CD4-positive, CD25-positive, alpha-beta regulatory T cell (primary cell): ENCODE measurements at places on chromosomes 16 and 17. TPM values are rescaled to one million over a fixed set of nuclear protein-coding genes. Genes with fewer than 3 reads are reported as not detected.

The CCDC200 gene
- total RNA-seq = not detected

The C16orf96 gene
- 0.17 TPM for total RNA-seq

The UBE2G1 gene
- total RNA-seq = 67.9 TPM

The KRTAP2-2 gene
- not detected for total RNA-seq

The JPH3 gene
- not detected for total RNA-seq

The GP2 gene
- not detected for total RNA-seq

GRCh38 chr17:30520882-30521281 lies 43.7 kb downstream of the GOSR1 start:
- no peak overlapping the region for H3K27ac ChIP-seq
- no peak overlapping the region for H3K4me3 ChIP-seq
- H3K36me3 ChIP-seq = peaks cover 48% of the 10 kb centered on the region
- no peaks in the 10 kb centered on the region for H3K4me1 ChIP-seq

- no peak overlapping the region for H3K27ac ChIP-seq
- no peaks in the 10 kb centered on the region for H3K27me3 ChIP-seq
- H3K4me1 ChIP-seq = no peaks in the 10 kb centered on the region
Observed at GRCh38 chr17:70405492-70406220, 236.3 kb downstream of the KCNJ2 start.

- DNase-seq = no peak
- peaks cover 11% of the 10 kb centered on the region for H3K27me3 ChIP-seq
- no peaks in the 10 kb centered on the region for H3K36me3 ChIP-seq
- H3K4me3 ChIP-seq = no peak overlapping the region
- no peak overlapping the region for H3K27ac ChIP-seq
Observed at GRCh38 chr17:47872019-47872650, 21.2 kb upstream of the SP6 start.

- H3K27ac ChIP-seq = no peak overlapping the region
- DNase-seq = no peak
- H3K4me1 ChIP-seq = no peaks in the 10 kb centered on the region
- H3K4me3 ChIP-seq = no peak overlapping the region
Observed at GRCh38 chr16:65790768-65791167, 575.7 kb upstream of the CDH5 start.

DNA sequence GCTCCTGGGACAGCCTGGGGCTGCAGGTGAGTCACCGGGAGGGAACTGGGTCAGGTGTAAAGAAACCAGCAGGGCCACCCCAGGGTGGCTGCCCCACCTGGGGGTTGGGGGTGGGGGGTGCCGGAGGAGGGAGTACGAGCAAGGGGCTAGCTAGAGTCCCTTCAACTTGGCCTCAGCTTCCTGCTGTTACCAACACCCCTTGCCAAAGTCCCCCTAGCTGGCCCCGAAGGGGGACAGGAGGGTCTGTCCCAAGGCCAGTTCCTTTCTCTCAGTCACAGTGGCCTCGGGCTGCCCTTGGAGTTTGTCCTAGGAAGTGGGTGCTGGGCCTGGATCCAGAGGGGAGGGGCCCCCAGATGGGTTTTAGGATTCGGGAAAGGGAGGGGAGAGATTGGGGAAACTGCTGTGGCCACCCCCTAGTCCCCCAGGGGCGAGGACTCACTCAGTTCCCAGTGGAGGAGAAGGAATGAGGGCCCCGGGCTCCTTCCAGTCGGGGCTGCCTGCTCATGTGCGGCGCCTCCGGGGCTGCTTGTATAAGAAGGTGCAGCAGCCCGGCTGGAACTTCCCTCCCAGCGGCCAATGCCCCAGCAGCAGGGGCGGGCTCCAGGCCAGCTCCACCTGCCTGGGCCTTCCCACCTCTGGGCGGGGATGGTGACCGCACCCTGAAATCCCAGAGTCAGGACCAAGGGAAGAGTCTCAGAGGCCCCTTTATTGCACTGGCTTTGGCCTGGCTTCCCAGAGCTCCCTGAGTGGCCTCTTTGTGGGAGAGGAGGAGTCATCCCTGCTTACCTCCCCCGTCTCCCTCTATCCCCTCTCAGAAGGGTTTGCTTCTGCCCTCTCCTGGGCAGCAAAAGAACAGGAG lies 7.3 kb downstream of the ARHGAP27 start:
- H3K36me3 ChIP-seq = no peaks in the 10 kb centered on the region
- H3K27me3 ChIP-seq = no peaks in the 10 kb centered on the region
- H3K4me3 ChIP-seq = no peak overlapping the region
- no peak overlapping the region for H3K27ac ChIP-seq

DNA sequence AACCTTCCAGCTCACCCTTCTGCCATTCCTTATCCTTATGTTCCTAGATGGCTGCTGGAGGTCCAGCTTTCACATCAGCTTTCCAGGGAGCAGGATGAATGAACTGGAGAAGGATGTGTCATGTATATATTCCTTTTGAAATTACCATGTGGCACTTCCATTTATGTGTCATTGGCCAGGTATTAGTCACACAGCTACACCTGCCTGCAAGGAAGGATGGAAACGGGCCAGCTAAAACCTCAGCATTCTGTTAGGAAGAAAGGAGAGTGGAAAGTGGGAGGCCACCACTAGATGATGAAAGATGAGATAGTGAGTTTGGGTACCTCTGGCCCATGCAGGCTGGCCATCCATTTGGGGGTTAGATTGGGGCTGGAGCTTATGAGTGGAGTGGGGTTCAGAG lies 67.5 kb downstream of the KSR1 start:
- H3K27ac ChIP-seq = no peak overlapping the region
- no peak overlapping the region for H3K4me3 ChIP-seq
- no peak for DNase-seq

DNA sequence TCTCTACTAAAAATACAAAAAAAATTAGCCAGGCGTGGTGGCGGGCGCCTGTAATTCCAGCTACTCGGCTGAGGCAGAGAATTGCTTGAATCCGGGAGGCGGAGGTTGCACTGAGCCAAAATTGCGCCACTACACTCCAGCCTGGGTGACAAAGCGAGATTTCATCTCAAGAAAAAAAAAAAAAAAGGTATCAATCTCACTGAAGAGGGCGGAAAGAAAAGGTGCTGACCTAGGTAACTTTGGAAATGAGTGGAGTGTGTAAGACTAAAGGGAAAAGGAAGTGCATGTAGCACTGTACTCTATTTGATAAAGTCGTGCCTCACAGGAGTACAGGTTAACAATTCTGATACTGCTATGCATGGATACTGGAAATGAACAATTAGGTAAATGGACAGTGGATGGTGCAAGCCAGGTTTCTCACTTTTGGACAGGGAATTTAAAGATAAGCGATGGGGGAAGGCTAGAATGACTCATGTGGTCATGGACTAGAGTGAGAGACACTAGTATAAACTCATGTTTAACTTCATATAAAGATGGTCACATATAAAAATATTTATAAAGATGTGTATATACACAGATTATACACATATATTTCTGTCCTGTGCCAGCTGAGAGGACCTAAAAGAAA lies 142.9 kb downstream of the CDK5R1 start:
- no peaks in the 10 kb centered on the region for H3K36me3 ChIP-seq
- no peaks in the 10 kb centered on the region for H3K4me1 ChIP-seq
- H3K27me3 ChIP-seq = no peaks in the 10 kb centered on the region
- no peak overlapping the region for H3K27ac ChIP-seq

GRCh38 chr17:4950075-4950745 lies 709 bp upstream of the ENO3 start:
- peak overlapping the region; percentile 97 for H3K27ac ChIP-seq
- DNase-seq = peak; percentile 29
- H3K27me3 ChIP-seq = no peaks in the 10 kb centered on the region
- no peak overlapping the region for H3K4me3 ChIP-seq
- H3K4me1 ChIP-seq = peaks cover 38% of the 10 kb centered on the region
- H3K36me3 ChIP-seq = peaks cover 19% of the 10 kb centered on the region

DNA sequence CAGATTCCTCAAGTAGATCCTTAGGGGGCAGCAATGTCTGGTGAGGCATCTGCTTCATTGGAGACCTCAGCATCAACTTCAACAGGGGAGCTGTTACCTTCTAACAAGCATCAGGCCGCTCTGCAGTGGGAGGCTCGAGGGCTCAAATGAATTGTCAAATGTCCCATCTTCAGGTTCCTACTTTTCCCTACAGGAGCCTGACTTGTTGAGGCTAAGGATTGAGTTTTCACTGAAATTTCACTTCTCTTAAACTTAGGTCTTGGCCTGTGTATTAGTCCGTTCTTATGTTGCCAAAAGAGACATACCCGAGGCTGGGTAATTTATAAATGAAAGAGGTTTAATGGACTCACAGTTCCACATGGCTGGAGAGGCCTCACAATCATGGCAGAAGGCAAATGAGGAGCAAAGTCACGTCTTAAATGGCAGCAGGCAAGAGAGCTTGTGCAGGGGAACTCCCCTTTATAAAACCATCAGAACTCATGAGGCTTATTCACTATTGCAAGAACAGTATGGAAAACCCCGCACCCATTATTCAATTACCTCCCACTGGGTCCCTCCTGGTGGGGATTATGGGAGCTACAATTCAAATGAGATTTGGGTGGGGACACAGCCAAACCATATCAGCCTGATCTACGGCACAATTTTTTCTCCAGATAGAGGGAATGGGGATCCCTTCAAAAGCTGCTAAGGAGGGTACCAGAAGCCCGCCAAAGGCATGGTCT lies 5.1 kb upstream of the CD300LD start:
- no peaks in the 10 kb centered on the region for H3K36me3 ChIP-seq
- H3K27me3 ChIP-seq = peaks cover 6% of the 10 kb centered on the region
- no peak for DNase-seq
- no peak overlapping the region for H3K27ac ChIP-seq

- no peak overlapping the region for H3K4me3 ChIP-seq
- no peak overlapping the region for H3K27ac ChIP-seq
- H3K36me3 ChIP-seq = no peaks in the 10 kb centered on the region
- DNase-seq = no peak
- no peaks in the 10 kb centered on the region for H3K27me3 ChIP-seq
- no peaks in the 10 kb centered on the region for H3K4me1 ChIP-seq
Observed at GRCh38 chr16:15548482-15548891, 94.5 kb downstream of the MARF1 start.

- H3K27me3 ChIP-seq = no peaks in the 10 kb centered on the region
- peak overlapping the region; percentile 18 for H3K27ac ChIP-seq
- no peak overlapping the region for H3K4me3 ChIP-seq
- DNase-seq = peak; percentile 78
Observed at GRCh38 chr17:2416010-2416734, 15.3 kb upstream of the MNT start.

- H3K27ac ChIP-seq = peak overlapping the region; percentile 99
- peaks cover 66% of the 10 kb centered on the region for H3K4me1 ChIP-seq
- peaks cover 46% of the 10 kb centered on the region for H3K36me3 ChIP-seq
- peak overlapping the region; percentile 83 for H3K4me3 ChIP-seq
Observed at GRCh38 chr17:58344791-58345157, 7.2 kb downstream of the SUPT4H1 start.

- no peaks in the 10 kb centered on the region for H3K27me3 ChIP-seq
- H3K4me1 ChIP-seq = peaks cover 76% of the 10 kb centered on the region
- H3K36me3 ChIP-seq = no peaks in the 10 kb centered on the region
- peak; percentile 80 for DNase-seq
- peak overlapping the region; percentile 79 for H3K27ac ChIP-seq
Observed at GRCh38 chr17:412211-413015, 59.8 kb upstream of the RPH3AL start.

- H3K4me3 ChIP-seq = no peak overlapping the region
Observed at GRCh38 chr17:56292010-56292409, 138.7 kb downstream of the ANKFN1 start.

DNA sequence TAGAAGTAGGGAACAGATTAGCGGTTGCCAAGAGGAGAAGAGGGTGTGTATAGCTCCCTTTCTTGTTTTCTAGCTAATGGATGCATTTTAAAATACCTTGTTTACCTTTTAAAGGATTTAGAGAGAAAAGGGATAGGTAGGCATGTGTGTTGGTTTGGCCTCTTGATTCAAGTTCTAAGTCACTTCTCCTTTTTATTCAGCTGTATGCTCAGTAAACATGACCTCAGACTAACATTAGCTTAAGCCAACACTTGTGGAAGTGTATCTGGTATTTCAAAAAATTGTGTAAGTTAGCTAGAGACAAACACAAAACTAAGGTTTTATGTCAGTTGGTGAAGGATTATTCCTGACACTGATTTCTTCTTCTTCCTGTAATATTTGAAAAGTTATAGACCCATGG lies 204.1 kb upstream of the NOG start:
- H3K27me3 ChIP-seq = no peaks in the 10 kb centered on the region
- H3K36me3 ChIP-seq = no peaks in the 10 kb centered on the region
- no peak for DNase-seq
- H3K27ac ChIP-seq = no peak overlapping the region
- no peaks in the 10 kb centered on the region for H3K4me1 ChIP-seq
- no peak overlapping the region for H3K4me3 ChIP-seq

GRCh38 chr17:17890773-17891759 lies 54.3 kb upstream of the SREBF1 start:
- H3K4me1 ChIP-seq = no peaks in the 10 kb centered on the region
- H3K27me3 ChIP-seq = no peaks in the 10 kb centered on the region
- peak; percentile 73 for DNase-seq
- H3K27ac ChIP-seq = no peak overlapping the region
- H3K4me3 ChIP-seq = no peak overlapping the region
- peaks cover 45% of the 10 kb centered on the region for H3K36me3 ChIP-seq

- H3K27ac ChIP-seq = no peak overlapping the region
- no peaks in the 10 kb centered on the region for H3K36me3 ChIP-seq
- no peak overlapping the region for H3K4me3 ChIP-seq
- H3K27me3 ChIP-seq = no peaks in the 10 kb centered on the region
- no peaks in the 10 kb centered on the region for H3K4me1 ChIP-seq
Observed at GRCh38 chr17:69192754-69193153, 35.9 kb downstream of the ABCA10 start.

DNA sequence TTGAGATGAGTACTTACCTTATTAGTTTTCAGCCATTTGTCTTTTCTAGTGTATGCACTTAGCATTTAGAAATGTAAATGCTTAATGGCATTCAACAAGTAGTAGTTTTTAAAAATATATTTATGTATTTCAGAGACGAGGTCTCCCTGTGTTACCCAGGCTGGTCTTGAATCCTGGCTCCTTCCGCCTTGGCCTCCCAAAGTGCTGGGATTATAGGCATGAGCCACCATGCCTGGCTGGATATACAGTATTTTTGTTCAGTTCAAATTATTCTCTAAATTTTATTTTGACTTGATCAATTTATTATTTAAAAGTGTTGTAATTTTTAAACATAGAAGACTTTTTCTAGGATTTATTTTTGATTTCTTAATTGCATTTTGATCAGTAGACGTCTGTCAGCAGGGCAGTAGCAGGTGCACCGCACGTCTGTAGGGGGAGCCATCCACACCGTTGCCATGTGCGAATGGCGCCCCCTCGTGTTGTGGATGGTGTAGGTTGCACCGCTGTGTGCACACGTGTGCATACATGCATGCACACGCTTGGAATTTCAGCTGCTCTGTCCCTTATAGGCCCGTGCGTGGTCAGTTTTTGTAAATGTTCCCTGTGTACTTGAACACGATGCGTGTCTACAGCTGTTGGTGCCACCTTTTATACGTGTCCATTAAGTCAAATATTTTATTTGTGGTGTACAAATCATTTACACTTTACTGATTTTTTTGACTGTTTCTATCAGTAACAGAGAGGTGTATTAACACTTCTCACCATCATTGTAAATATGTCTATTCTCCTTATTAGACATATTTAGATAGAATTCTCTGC lies 30.6 kb downstream of the RPTOR start:
- no peaks in the 10 kb centered on the region for H3K4me1 ChIP-seq
- no peak overlapping the region for H3K4me3 ChIP-seq
- H3K27ac ChIP-seq = no peak overlapping the region
- H3K27me3 ChIP-seq = no peaks in the 10 kb centered on the region
- no peaks in the 10 kb centered on the region for H3K36me3 ChIP-seq
- peak; percentile 84 for DNase-seq

- H3K4me3 ChIP-seq = no peak overlapping the region
- H3K27ac ChIP-seq = no peak overlapping the region
- H3K27me3 ChIP-seq = no peaks in the 10 kb centered on the region
Observed at GRCh38 chr17:75998327-75998795, 2.3 kb upstream of the CDK3 start.

- no peaks in the 10 kb centered on the region for H3K27me3 ChIP-seq
- no peaks in the 10 kb centered on the region for H3K36me3 ChIP-seq
- H3K27ac ChIP-seq = no peak overlapping the region
- H3K4me1 ChIP-seq = no peaks in the 10 kb centered on the region
- H3K4me3 ChIP-seq = no peak overlapping the region
Observed at GRCh38 chr16:25297151-25297787, 39.6 kb upstream of the ZKSCAN2 start.
